Natural killer cell (primary cell): ENCODE measurements at places on chromosomes 16 and 17. TPM values are rescaled to one million over a fixed set of nuclear protein-coding genes. Genes with fewer than 3 reads are reported as not detected.

DNA sequence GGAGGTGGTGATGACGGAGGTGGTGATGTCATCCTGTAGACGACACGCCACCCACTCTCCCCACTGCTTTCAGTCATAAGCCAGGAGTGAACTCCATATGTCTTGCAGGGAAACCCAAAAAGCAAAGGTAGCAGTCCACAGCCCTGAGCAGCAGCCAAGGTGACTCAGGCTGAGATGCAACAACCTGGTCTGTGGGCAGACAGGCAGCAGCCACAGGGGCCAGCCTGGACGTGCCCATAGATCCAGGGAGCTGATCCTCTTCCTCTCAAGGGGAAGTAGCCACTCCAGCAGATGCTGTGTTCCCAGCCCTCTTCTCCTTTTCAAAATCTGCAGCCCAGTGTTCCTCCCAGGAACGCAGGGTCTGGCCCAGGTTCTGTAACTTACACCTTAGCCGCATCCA is 17.3 kb upstream of the CIITA start:
- no peak for DNase-seq
- H3K27ac ChIP-seq, result no peak overlapping the region
- H3K36me3 ChIP-seq, result no peaks in the 10 kb centered on the region

DNA sequence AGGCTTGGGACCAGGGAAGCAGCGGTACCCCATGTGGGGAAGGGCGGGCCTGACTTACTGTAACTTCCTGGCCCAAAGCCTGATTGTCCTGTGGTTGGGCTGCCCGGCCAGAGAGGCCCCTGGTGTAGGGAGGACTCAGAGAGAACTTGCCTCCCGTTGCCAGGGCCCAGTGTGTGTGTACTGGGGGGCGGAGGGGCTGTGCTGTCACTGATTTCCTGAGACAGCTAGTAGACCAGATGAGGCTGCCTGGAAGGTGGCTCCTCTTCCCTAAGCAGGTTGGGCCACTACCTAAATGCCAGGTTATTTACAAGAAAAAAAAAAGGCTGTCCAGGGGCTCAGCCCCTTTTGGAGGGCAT is 16.7 kb downstream of the SOCS3 start:
- H3K27ac ChIP-seq, result peak overlapping the region; percentile 81
- DNase-seq, result no peak
- no peaks in the 10 kb centered on the region for H3K36me3 ChIP-seq
- H3K4me1 ChIP-seq, result peaks cover 63% of the 10 kb centered on the region

DNA sequence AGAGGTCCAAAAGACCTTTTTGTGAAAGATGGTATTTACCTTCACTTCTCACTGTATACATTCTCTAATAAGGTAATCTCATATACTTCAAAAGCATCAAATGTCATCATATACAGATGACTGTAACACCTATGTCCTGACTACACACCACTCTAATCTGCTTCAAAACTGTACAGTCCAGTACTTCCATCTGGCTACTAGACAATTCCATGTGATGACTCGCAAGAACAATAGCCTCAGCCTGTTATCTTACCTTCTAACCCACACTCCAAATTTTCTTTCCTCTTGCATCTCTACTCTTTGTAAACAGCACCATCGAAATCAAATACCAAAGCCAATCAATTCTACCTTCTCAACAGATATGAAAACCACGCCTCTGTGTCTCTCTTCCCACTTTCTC is 24.1 kb downstream of the MYO1D start:
- no peaks in the 10 kb centered on the region for H3K36me3 ChIP-seq
- DNase-seq, result no peak
- H3K4me1 ChIP-seq, result no peaks in the 10 kb centered on the region
- H3K27me3 ChIP-seq, result peaks cover 2% of the 10 kb centered on the region
- no peak overlapping the region for H3K4me3 ChIP-seq

DNA sequence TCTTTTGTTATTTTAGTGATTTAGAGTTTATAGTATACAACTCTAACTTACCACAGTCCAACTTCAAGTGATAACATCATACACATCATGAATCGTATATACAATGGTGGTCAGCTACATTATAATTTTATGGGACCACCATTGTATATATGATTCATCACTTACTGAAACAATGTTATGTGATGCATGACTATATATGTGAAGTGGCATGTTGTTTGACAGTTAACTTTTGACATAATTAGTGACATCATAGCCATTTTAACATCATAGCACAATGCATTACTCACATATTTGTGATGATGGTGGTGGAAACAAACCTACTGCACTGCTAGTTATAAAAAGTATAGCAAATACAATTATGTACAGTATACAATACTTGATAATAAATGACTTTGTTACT is 21.9 kb downstream of the DYNLL2 start:
- no peak overlapping the region for H3K27ac ChIP-seq
- H3K36me3 ChIP-seq, result no peaks in the 10 kb centered on the region
- no peak overlapping the region for H3K4me3 ChIP-seq
- no peaks in the 10 kb centered on the region for H3K27me3 ChIP-seq
- H3K4me1 ChIP-seq, result no peaks in the 10 kb centered on the region

DNA sequence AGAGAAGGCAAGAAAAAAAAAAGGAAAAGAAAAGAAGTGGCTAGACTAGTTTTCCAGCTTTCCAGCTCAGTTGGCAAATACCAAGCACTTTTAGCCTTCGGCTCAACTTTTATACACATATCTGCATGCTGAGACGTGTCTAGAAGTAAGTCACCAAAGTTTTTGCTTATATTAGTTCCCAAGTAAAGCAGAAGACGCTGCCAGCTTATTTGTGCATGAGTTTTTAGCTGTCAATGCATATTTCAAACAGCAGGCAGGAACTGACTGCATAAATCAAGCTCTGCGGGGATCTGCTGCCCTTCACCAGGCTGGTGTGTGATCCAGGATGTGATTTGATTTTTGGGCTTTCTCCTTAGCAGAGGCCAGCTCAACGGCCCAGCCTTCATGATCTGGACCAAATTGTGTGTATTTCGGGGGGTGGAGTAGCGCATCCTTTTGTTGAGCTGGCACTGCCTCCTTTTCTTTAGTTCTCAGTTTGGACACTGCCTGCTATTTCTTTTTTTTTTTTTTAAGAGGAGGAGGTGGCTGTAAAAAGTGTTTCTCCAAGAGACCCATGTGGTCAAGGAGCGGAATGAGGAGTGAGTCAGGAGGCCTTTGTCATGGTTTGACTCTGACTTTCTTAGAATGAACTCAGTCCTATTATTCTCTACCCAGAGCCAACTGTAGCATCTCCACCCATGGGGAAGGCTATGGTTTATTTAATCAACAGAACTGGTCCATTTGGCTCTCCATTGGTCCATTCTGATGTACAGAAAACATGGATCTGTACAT is 162.6 kb upstream of the XYLT1 start:
- no peaks in the 10 kb centered on the region for H3K36me3 ChIP-seq
- H3K4me3 ChIP-seq, result no peak overlapping the region
- no peaks in the 10 kb centered on the region for H3K27me3 ChIP-seq
- no peak for DNase-seq
- H3K4me1 ChIP-seq, result no peaks in the 10 kb centered on the region
- no peak overlapping the region for H3K27ac ChIP-seq

GRCh38 chr17:5380491-5381135 is 38.8 kb downstream of the NUP88 start:
- no peaks in the 10 kb centered on the region for H3K4me1 ChIP-seq
- peaks cover 84% of the 10 kb centered on the region for H3K36me3 ChIP-seq
- no peaks in the 10 kb centered on the region for H3K27me3 ChIP-seq
- H3K4me3 ChIP-seq, result no peak overlapping the region
- no peak for DNase-seq
- no peak overlapping the region for H3K27ac ChIP-seq

- H3K36me3 ChIP-seq, result no peaks in the 10 kb centered on the region
- no peak overlapping the region for H3K27ac ChIP-seq
- no peak for DNase-seq
- H3K27me3 ChIP-seq, result no peaks in the 10 kb centered on the region
- H3K4me1 ChIP-seq, result no peaks in the 10 kb centered on the region
Observed at GRCh38 chr17:61849674-61850073, 13.7 kb downstream of the BRIP1 start.

DNA sequence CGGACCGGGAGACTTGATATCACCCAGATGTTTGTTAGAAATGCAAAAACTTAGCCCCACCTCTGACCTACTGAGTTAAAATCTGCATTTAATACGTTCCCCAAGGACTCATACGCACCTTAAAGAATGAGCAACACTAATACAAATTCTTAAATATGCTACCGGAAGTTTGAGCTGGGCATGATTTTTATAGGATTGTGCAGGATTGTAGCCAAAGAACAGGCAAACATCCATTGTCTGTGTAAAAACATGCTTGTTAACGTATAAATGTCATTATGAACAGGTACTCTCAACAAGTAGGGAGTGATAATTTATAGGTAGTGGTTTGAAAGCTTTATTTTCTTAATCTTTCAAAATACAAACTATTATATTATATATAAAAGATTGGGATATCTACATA is 22.3 kb upstream of the COX10 start:
- H3K4me3 ChIP-seq, result no peak overlapping the region
- DNase-seq, result no peak
- no peak overlapping the region for H3K27ac ChIP-seq

DNA sequence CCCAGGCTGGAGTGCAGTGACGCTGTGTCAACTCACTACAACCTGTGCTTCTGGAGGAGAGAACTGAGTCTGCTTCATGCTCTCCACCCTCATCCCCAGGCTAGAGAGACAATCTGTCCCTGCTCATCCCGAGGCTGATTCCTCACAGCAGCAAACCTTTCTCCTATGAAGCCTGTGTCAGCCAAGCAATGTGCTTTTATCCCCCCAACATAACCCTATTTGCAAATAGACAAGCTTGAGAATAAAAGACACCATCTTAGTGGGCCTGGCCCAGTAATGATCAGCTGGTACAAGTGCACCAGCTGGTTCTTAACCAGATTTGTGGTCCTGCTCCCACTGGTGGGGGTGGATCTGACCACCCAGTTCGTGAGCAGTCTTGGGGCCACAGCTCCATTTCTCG is 322.8 kb downstream of the CPPED1 start:
- no peak for DNase-seq
- no peaks in the 10 kb centered on the region for H3K36me3 ChIP-seq
- no peaks in the 10 kb centered on the region for H3K4me1 ChIP-seq

- DNase-seq, result no peak
- H3K27me3 ChIP-seq, result no peaks in the 10 kb centered on the region
- H3K27ac ChIP-seq, result no peak overlapping the region
Observed at GRCh38 chr16:20878682-20879147, 21.4 kb downstream of the DCUN1D3 start.

- H3K4me3 ChIP-seq, result no peak overlapping the region
- DNase-seq, result no peak
- H3K27me3 ChIP-seq, result no peaks in the 10 kb centered on the region
Observed at GRCh38 chr17:37447641-37448040, 41.0 kb downstream of the TADA2A start.

DNA sequence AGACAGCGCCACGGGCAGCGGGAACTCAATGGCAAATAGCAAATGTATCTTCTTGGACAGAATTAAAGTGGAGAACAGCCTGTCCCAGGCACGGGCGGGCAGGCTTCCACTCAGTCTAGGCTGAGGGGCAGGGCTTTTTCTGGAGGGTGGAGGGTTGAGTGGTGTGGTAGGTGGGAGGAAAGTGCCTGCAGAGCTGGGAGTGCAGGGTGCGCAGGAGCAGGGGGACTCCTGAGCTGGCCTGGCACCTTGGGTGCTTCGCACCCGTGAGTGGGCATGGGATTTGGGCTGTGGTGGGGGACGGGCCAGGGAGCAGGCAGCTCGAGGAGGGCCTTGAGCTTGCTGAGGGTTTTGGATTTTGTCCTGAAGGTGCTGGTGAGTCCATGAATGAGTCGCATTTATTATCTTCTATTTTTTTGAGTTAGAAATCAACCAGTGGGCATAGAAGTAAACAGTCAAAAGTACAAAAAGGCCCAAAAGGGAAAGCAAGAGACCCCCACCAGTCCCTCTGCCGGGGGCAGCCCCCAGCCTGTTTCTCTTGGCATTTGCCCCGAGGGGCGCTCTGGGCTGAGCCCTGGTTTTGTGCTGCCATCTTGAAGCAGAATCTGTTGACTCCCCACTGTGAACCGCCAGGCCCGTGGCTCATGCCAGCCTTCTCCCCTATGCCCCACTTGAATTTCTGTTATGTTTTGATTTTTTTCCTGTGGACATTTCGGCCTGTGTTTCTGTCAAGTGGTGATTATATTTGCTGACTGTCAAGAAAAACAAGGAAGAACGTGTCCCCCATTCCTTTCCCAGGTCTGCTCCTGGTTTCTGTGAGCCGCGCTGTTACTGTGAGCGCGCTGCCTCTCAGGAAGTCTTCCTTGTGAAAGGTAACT is 8.2 kb downstream of the ADORA2B start:
- H3K4me3 ChIP-seq, result no peak overlapping the region
- no peak for DNase-seq
- H3K27ac ChIP-seq, result no peak overlapping the region
- H3K36me3 ChIP-seq, result no peaks in the 10 kb centered on the region
- H3K4me1 ChIP-seq, result no peaks in the 10 kb centered on the region

GRCh38 chr17:79145548-79145947 is 70.9 kb downstream of the ENGASE start:
- no peak overlapping the region for H3K4me3 ChIP-seq
- no peaks in the 10 kb centered on the region for H3K36me3 ChIP-seq
- DNase-seq, result no peak
- H3K4me1 ChIP-seq, result no peaks in the 10 kb centered on the region
- no peak overlapping the region for H3K27ac ChIP-seq
- H3K27me3 ChIP-seq, result no peaks in the 10 kb centered on the region

- no peak for DNase-seq
- H3K27me3 ChIP-seq, result no peaks in the 10 kb centered on the region
- peaks cover 65% of the 10 kb centered on the region for H3K36me3 ChIP-seq
Observed at GRCh38 chr16:74635303-74635702, 28.4 kb upstream of the GLG1 start.

GRCh38 chr17:47778184-47778635 is 43.4 kb downstream of the OSBPL7 start:
- DNase-seq, result no peak
- no peak overlapping the region for H3K27ac ChIP-seq
- peaks cover 3% of the 10 kb centered on the region for H3K4me1 ChIP-seq

- no peak overlapping the region for H3K27ac ChIP-seq
- no peaks in the 10 kb centered on the region for H3K4me1 ChIP-seq
- DNase-seq, result no peak
- peaks cover 76% of the 10 kb centered on the region for H3K36me3 ChIP-seq
- no peaks in the 10 kb centered on the region for H3K27me3 ChIP-seq
Observed at GRCh38 chr17:45096141-45096540, 35.0 kb downstream of the NMT1 start.

PERCC1 gene
- 0.68 TPM for total RNA-seq

ABCA9 gene
- 1.2 TPM for total RNA-seq

GRB7 gene
- total RNA-seq, result not detected

NEUROD2 gene
- not detected for total RNA-seq

SMIM36 gene
- not detected for total RNA-seq
